ENCODE measurements at places on chromosomes 13 and 19.

DNA sequence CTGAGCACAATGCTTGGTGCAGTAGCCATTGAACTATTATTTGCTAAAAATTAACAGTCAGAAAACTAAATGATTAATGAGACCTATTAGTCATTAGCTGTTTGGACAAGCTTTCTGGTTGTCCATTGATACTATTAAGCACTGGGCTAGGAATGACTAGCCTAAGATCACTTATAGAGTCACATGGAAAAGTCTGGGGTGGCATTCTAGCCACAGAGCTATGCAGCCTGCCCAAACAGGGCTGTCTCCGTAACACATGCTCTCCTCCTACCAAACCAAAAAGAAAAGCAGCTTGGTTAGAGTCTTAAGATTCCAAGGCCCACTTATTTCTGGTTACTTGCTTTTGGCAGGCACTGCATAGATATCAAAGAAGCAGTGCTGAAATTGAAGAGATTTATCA lies 193.5 kb upstream of the NBEA start:
- DNase-seq = no peak

- no peak for DNase-seq
Observed at GRCh38 chr13:95246292-95247082, 54.8 kb downstream of the ABCC4 start.

DNA sequence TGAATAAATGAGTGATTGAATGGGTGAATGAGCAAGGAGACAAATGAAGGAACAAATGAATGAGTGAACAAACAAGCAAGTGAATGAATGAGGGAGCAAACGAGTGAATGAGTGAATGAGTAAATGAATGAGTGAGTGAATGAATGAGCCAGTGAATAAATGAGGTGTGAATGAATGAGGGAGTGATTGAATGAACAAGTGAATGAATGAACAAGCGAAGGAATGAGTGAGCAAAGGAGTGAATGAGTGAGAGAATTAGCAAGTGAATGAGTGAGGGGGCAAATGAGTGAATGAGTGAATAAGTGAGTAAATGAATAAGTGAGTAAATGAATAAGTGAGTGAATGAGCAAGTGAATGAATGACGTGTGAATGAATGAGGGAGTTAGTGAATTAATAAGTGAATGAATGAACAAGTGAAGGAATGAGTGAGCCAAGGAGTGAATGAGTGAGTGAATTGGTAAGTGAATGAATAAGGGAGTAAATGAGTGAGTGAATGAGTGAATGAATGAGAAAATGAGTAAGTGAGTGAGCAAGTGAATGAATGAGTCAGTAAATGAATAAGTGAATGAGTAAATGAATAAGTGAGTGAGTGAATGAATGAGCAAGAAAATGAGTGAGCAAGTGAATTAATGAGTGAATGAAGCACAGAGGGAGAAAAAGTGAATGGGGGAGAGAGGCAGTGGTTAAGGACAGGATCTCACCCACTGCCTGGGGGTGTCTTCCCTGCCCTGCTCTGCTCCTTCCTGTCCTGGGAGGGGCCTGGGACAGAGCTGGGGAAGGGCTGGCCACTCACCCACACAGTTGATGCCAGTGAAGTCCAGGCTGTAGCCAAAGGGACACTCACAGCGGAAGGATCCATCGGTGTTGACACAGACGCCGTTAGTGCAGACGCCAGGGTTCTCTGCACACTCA lies 36.4 kb downstream of the CCL25 start:
- DNase-seq = no peak

DNA sequence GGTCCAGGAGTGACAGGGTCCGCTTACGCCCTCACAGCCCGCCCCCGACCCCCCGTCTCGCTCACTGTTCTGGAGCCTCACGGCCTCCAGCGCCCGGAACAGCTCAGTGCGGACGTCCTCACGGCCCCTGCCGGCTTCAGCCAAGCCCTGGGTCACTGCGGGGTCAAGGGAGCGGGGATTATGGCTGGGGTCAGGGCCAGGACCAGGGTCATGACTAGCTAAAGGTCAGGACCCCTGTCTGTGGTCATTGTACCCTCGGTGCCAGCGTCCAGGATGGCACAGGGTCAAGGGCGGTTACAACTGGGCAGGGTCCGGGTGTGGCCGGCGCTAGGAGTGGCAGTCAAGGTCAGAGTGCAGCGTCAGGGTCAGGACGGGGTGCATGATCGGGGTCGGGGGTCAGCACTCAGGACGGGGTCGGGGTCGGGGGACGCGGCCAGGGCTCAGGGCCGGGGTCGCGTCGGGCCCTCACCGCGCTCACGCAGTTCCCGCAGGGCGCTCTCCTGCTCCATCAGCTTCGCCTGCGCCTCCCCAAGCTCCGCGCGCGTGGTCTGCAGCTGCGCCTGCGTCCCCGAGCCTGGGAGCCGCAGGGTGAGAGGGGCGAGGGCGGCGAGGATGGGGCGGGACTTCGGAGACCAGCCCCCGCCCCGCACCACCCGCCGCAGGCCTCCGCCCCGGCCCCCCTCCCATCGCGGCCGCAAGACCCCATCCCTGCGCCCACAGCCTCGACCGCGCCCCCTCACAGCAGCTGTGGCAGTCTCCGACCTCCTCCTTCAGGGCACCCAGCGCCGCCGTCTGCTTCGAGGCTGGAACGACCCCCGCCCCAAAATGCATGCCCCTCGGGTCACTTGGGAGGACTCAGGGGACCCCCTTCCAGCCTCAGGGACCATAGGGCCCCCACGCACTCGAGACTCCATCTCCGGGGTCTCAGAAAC lies 1.4 kb downstream of the CLEC4G start:
- DNase-seq = no peak

DNA sequence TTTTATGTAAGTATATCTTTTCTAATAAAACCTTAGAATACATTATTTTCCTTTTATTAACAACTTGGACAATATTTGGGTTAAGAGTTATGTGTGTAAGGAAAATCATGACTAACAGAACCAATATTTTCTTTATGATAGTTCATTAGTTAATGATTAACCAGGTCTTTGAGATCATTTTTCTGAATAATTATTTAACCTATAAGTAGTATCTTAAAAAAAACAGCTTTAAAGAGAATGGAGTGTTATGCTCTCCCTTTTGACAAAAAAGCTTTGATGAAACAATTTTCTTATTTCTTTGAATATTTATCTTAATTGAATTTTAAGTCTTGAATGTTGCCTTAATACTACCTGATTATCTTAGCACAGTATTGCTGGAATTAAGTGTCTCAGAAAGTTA lies 3.8 kb downstream of the SLAIN1 start:
- DNase-seq = no peak

GRCh38 chr13:45328661-45329111 lies 12.3 kb downstream of the TPT1 start:
- DNase-seq = no peak
